ENCODE measurements at places on chromosomes 1 and 21.
A peak's percentile ranks its signal among the peaks of the same experiment; 100 is the strongest.

GRCh38 chr1:42380586-42381279, at the start of gene RIMKLA:
TSS of gene RIMKLA (plus strand) at chr1:42380792. CDS start at chr1:42380935, 143 bp downstream.
- peak; percentile 46 for DNase-seq

- DNase-seq, result no peak
Measured at GRCh38 chr21:37462087-37462861, 95.7 kb downstream of the DYRK1A start.

DNA sequence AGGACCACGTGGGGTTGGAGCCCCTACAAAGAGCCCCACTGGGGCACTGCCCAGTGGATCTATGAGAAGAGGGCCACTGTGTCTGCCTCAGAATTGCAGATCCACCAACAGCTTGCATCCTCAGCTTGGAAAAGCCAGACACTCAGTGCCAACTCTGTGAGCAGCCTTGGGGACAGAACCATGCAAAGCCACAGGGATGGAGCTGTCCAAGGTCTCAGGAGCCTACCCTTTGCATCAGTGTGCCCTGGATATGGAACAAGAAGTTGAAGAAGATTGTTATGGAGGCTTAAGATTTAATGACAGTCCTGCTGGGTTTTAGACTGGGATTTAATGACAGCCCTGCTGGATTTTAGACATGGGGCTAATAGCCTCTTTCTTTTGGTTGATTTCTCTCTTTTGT, 1670.9 kb downstream of the PLA2G4A start:
- no peak for DNase-seq

DNA sequence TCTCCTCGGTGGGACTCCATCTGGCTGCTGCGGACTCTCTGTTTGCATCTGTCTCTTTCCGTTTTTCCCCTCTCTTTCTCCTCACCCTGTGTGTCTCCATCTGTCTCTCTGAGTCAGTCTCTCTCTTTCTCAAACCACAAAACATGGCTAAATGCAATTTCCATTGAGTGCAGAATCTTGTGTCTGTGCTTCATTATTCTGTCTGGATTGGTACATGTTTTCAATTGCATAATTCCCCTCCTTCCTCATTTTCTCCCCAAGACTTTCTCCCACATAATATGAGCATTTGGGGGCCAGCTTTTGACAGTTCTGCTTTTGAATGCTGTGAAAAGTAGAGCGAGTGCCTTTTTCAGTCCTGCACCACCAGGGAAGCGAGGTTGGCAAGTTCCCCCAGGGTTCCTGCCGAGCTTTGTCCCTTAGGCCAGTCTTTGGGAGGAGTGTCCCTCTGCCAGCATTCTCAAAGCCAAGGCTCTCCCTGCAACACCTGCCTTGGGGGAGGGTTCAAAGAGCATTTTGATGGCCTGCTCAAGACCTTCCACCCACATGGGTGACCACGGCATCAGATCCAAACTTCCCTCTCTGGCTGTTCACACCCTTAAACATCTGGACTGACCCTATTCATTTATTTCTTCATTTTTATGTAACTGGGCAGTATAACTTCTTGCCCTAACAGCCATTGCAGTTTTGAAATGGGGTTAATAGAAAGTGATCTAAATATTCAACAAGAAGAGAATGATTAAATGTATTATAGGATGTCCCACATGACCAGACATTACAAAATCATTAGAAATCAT, 32.8 kb upstream of the SCMH1 start:
- no peak for DNase-seq

DNA sequence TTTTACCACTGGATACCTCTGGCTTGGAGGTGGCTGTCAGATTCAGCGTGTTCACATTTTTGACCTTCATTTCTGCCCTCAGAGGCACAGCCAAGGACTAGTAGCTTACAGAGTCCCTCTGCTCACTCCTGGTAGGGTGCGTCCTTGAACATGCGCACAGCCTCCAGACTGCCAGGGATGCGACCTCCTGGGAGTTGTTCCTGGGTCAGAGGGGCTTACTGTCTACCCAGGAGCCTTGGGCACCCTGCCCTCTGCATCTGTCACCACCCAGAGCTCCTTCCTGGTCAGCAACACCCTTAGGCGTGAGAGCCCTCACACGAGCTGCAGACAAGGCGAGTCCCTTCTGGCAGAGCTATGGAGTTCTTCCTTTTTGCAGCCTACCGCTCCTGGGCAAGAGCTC, 1.7 kb downstream of the SLX9 start:
- DNase-seq, result no peak

DNA sequence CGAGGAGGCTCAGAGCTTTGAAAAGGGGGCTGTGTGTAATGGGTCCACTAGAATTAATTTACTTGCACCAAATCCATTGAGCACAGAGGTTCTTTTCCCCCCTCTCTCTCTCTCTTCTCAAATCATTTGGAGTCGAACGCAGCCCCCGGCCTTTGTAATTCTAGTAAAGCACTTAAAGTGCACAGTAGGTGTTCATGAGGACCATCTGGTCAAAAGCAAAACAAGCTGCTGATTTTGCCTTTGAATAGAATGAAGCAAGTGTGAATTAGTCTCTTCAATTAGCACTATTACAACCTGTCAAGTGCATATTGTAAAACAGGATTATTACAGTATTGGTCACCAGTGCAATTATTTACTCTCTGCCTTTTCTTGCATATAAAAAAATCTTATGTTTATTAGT, 259.9 kb downstream of the FAF1 start:
- DNase-seq, result no peak

DNA sequence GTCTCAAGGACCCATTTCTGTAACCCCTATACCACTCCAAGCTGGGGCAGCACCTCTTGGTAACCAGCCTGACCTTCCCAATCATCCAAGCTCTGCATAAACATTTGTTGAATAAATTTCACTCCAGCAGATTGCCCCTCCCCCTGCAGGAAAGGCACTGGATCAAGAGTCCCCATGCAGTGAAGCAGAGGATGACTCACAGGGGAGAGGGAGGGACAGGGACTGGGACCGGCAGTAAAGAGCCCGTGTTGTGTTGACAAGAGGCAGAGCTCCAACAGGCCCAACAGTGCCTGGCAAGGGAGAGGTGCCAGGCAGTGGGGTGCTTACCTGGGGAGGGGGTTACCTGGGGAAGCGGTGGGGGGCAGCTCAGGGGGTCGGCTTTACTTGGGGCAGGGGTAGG, 32.3 kb downstream of the SLC9A1 start:
- no peak for DNase-seq

- no peak for DNase-seq
Measured at GRCh38 chr1:60942896-60943638, 139.3 kb upstream of the NFIA start.

- DNase-seq, result no peak
Measured at GRCh38 chr1:19210772-19211549, 895 bp upstream of the UBR4 start.

DNA sequence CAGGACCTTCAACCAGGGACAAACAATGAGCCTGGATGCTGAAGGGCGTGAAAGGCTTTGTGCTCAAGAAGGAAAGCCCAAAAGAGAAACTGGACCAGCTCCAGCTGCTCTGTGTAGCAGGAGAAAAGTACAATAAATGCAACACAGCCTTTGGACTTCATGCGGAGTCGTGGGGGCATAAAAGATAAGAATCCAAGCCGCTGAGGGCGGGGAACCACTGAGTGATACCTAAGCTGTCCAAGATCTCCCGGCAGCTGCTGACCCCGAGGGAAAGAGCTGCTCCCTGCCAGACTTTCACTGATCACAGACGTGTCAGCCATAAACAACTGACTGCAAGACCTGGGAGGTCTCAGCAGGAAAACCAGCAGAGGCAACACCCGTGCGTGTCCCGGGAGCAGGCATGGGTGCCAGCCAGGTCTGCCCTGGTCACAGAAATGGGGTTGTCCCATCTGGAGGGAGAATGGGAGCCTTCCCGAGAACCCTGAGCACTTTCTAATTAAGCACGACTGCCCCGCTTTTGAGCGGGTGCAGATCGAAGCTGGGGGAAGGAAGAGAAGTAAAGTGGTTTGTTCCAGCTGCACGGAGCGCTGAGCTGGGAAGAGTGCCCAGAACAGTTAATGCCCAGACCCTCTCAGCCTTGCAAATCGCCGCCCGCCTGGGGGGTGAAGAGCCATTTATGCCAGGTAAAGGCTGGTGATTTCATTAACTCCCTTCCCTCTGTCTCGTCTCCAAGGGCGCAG, 68.3 kb upstream of the TARDBP start:
- no peak for DNase-seq

DNA sequence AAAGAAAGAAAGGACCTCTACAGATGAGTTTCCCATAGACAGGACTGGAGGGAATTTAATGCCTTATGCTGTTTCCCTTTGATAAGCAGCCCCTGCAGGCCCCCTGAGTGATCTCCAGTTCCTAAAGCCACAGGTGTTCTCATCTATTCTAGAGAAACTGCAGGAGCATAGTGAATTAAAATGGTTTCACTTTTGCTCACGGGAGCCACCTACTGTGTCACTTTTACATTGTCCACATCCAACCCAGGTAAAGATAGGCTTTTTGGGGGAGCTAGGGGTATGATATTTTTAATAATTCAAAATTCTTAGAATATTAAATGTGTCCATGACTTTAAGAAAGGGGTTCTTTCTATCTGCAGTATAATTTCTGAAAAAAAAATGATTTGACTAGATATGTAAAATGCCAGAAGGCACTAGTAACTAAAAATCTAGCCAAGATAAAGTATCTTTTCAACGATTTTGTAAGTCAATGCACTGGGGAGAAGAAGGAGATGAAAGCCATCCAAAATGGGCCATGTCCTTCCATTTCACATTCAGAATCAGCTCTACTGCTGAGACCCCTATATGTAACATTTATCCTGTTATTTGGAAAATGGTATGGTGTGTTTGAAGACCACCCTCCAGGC, 267.3 kb upstream of the DUSP10 start:
- no peak for DNase-seq

GRCh38 chr21:26956216-26956615, 10.7 kb downstream of the ADAMTS5 start:
- no peak for DNase-seq

Measured in stimulated activated CD4-positive, alpha-beta T cell treated with anti-CD3 and anti-CD28 coated beads, Interleukin-15, amount 100 ng/mL, for 48 hours (primary cell).